SJCRH30 (cell line): ENCODE measurements at places on chromosomes 2 and 18. TPM values are rescaled to one million over a fixed set of nuclear protein-coding genes. Genes with fewer than 3 reads are reported as not detected.

ITSN2 gene
- 27.9 and 30.7 TPM in 2 replicates for total RNA-seq

KCNIP3 gene
- total RNA-seq, result not detected in 2 replicates

NHEJ1 gene
- 19.6 and 21.7 TPM in 2 replicates for total RNA-seq

SETBP1 gene
- total RNA-seq, result 10.5 and 11.9 TPM in 2 replicates

SAG gene
- total RNA-seq, result not detected in 2 replicates

UPP2 gene
- total RNA-seq, result not detected in 2 replicates

MC5R gene
- total RNA-seq, result not detected in 2 replicates

GATA6 gene
- total RNA-seq, result 0.69 and 1.1 TPM in 2 replicates

CYS1 gene
- not detected in 2 replicates for total RNA-seq

FOXI3 gene
- not detected in 2 replicates for total RNA-seq

PROM2 gene
- 0.05 and 0.57 TPM in 2 replicates for total RNA-seq

DNA sequence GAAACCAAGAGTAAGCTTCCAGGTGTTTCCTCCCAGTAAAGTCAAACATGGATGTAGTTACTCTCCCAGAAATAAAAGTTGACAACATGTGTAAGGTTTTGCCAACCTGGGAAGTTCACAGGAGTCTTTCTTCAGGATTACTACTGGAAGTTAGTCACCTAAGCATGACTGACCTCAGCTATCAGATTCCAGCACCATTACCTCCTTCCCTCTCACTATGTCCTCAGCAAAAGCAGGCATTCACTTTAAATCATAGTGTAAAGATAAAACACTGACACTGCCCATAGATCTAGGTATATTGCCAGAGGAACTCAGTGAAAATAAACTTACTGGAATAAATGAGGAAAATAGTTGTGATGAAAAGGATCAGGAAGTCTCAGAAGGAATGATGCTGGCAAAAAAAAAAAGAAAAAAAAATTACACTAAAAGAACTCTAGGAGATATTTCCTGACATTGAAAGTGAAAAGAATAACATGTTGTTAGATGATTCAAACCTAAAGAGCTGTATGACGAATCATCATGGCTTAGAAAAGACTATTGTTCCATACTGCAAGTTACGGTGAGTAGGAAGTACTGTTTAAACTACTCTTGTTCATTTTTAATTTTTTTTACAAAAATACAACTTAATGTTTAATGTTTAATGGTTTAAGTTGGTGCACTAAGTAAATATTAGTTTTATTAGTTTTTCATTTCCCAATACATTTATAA is 484.5 kb upstream of the ZNF804A start:
- H3K27me3 ChIP-seq, result no peaks in the 10 kb centered on the region
- no peak overlapping the region for H3K4me3 ChIP-seq
- H3K27ac ChIP-seq, result no peak overlapping the region
- peaks cover 3% of the 10 kb centered on the region; the same call in 1 of the 2 replicates for H3K36me3 ChIP-seq
- DNase-seq, result no peak

DNA sequence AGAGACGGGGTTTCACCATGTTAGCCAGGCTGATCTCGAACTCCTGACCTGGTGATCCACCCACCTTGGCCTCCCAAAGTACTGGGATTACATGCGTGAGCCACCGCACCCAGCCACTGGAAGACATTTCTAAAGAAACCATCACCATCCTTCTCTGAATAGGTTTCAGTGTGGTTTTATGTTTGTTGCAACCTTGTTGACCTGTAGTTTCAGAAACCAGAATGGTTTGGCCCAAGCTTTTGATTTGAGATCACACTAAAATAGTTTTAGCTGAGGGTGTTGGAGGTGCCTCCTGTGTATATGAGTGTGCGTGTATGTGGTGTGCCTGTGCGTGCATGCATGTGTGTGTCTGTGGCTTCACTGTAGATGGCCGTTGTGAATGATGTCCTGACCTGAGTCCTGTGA is 26.2 kb downstream of the INPP4A start:
- no peak overlapping the region for H3K4me3 ChIP-seq
- no peaks in the 10 kb centered on the region for H3K36me3 ChIP-seq
- DNase-seq, result no peak

- H3K4me1 ChIP-seq, result peaks cover 7% of the 10 kb centered on the region
- no peak for DNase-seq
- no peaks in the 10 kb centered on the region for H3K36me3 ChIP-seq
- no peak overlapping the region for H3K27ac ChIP-seq
- H3K27me3 ChIP-seq, result no peaks in the 10 kb centered on the region
These were observed 1.7 kb upstream of the PRKD3 start for GRCh38 chr2:37326285-37326684.

- no peaks in the 10 kb centered on the region for H3K4me1 ChIP-seq
- no peaks in the 10 kb centered on the region for H3K27me3 ChIP-seq
- no peak overlapping the region for H3K4me3 ChIP-seq
- no peak for DNase-seq
- no peaks in the 10 kb centered on the region for H3K36me3 ChIP-seq
These were observed 36.2 kb downstream of the TLK1 start for GRCh38 chr2:171124541-171124940.

DNA sequence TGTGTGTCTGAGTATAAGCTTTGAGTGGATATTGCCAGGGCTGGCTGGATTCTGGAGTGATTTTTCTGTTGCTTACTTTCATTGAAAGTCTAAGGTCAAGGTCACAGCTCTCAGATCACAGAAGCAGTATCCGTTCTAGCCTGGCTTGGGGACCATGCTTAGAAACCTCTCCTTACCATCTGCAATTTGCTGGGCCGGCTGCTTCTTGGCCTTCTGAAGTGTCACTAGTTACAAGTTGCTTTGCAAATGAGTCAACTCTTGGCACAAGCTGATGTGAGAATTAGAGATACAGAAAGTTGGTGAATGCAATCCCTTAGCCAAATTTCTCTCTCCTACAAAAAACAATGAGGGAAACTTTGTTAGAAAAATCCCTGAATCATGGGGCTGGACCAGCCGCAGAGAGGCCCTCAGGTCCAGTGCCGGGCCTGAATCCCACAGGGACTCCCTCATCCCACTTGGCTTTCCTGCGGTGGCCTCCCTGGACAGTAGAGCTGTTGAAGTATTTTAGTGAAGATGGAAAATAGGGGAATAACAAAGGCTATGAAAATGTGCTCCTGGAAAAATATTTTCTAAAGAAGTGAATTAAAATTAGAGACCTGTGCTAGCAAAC is 92.7 kb upstream of the CNGA3 start:
- H3K36me3 ChIP-seq, result no peaks in the 10 kb centered on the region
- H3K27ac ChIP-seq, result no peak overlapping the region
- no peaks in the 10 kb centered on the region for H3K27me3 ChIP-seq
- H3K4me3 ChIP-seq, result no peak overlapping the region

- no peak overlapping the region for H3K27ac ChIP-seq
- H3K36me3 ChIP-seq, result no peaks in the 10 kb centered on the region
- H3K4me1 ChIP-seq, result no peaks in the 10 kb centered on the region
These were observed 246.0 kb downstream of the PARD3B start for GRCh38 chr2:204791230-204791629.

GRCh38 chr18:22813648-22814328 is 119.3 kb upstream of the RBBP8 start:
- peak; percentile 4 for DNase-seq
- H3K27me3 ChIP-seq, result no peaks in the 10 kb centered on the region
- H3K4me1 ChIP-seq, result no peaks in the 10 kb centered on the region; the same call in 1 of the 2 replicates
- no peak overlapping the region for H3K27ac ChIP-seq

GRCh38 chr2:8998418-8999101 is 4.9 kb downstream of the MBOAT2 start:
- H3K4me3 ChIP-seq, result no peak overlapping the region
- no peak for DNase-seq

GRCh38 chr18:25077944-25078723 is 273.8 kb downstream of the ZNF521 start:
- no peak overlapping the region for H3K27ac ChIP-seq
- H3K4me1 ChIP-seq, result no peaks in the 10 kb centered on the region
- H3K4me3 ChIP-seq, result no peak overlapping the region
- no peaks in the 10 kb centered on the region for H3K36me3 ChIP-seq
- no peaks in the 10 kb centered on the region for H3K27me3 ChIP-seq

GRCh38 chr18:41390309-41390708 is 564.7 kb upstream of the PIK3C3 start:
- DNase-seq, result no peak
- H3K36me3 ChIP-seq, result no peaks in the 10 kb centered on the region
- H3K4me3 ChIP-seq, result no peak overlapping the region

GRCh38 chr2:60312618-60313017 is 240.8 kb downstream of the BCL11A start:
- no peaks in the 10 kb centered on the region for H3K27me3 ChIP-seq
- no peak overlapping the region for H3K27ac ChIP-seq
- H3K4me1 ChIP-seq, result peaks cover 3% of the 10 kb centered on the region; the same call in 1 of the 2 replicates

- H3K27ac ChIP-seq, result no peak overlapping the region
- no peaks in the 10 kb centered on the region for H3K4me1 ChIP-seq
- H3K27me3 ChIP-seq, result no peaks in the 10 kb centered on the region
These were observed 542.4 kb upstream of the NRP2 start for GRCh38 chr2:205139822-205140463.

DNA sequence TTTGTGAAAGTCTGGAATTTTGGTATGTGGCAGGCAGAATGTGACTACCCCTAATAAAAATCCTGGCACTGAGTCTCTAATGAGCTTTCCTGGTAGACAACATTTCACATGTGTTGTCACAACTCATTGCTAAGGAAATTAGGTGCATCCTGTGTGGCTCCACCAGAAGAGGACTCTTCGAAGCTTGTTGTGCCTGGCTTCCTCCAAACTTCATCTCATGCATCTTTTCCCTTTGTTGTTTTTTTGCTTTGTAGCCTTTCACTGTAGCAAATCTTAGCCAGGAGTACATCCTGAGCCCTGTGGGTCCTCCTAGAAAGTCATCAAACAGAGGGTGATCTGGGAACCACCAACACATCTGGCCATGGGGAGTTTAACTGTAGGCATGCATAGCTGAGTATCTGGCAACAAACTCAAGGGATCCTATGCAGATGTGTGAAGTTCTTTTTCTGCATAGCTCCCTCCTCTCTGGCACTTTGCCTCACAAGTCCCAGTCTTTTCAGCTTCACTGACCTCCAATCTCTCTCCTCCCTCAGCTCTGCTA is 42.1 kb upstream of the SERTAD2 start:
- H3K27me3 ChIP-seq, result no peaks in the 10 kb centered on the region
- DNase-seq, result no peak
- peaks cover 32% of the 10 kb centered on the region for H3K4me1 ChIP-seq
- H3K4me3 ChIP-seq, result no peak overlapping the region

DNA sequence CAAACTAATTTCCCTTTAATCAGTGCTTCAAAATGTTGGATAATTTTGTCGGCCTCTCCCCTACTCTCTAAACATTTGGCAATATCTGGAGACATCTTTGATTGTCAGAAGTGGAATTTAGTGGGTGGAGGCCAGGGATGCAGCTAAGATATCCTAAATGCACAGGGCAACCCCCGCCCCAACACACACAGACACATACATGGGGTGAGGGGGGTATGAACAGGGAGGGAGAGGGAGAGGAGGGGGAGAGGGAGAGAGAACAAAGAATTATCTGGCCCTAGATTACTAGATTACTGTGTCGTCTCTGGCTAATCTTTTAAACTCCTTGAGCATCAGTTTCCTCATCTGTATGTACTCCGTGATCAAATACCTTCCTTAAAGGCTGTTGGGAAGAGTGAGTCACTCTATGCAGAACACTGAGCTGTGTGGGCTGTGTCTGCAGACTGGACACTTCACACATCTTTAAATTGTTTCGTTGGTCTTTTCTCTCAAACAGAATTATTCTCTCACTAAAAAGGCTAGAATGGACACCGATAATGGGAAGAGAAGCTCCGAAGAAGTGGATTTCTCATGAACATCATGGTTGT is 2.9 kb downstream of the RNF149 start:
- H3K4me1 ChIP-seq, result peaks cover 3% of the 10 kb centered on the region; the same call in 1 of the 2 replicates
- no peak for DNase-seq
- H3K36me3 ChIP-seq, result no peaks in the 10 kb centered on the region
- H3K4me3 ChIP-seq, result no peak overlapping the region
- H3K27me3 ChIP-seq, result no peaks in the 10 kb centered on the region

DNA sequence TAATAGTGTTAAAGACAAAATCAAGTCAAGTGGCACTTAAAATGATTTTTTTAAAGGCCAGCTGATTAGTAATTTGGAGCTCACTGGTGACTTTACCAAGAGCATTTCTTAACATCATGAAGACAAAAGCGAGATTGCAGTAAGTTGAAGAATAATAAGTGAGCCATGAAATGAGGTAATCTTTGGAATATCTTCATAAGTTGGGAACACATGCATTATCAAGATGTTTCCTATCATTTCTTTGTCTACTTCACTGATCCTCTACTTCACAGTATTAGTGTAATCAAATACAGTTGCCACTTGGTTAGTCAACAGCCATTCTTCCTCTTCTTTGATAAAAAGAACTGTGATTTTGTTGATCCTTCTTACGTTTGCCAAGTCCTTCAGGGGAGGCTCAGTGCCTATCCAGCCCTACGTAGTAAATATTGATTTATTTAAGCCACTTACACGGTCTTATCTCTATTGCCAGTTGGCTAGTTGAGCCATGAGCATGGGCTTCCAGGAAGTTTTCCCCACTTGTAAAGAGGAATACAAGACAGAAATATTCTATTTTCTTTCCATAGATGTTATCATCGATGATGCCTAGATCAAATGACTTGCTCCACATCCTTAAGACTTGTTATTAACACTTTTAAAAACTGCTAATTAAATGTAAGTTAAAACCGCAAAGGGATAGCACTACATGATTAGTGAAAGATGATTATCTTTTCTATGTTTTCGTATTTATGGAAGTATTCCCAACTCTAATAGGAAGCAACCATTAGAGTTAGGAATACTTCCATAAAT is 46.1 kb downstream of the YES1 start:
- DNase-seq, result no peak
- H3K4me3 ChIP-seq, result no peak overlapping the region
- H3K36me3 ChIP-seq, result peaks cover 3% of the 10 kb centered on the region; the same call in 1 of the 2 replicates
- no peak overlapping the region for H3K27ac ChIP-seq
- no peaks in the 10 kb centered on the region for H3K27me3 ChIP-seq

GRCh38 chr2:20934236-20934635 is 109.6 kb downstream of the APOB start:
- H3K4me1 ChIP-seq, result no peaks in the 10 kb centered on the region
- H3K27ac ChIP-seq, result no peak overlapping the region

GRCh38 chr2:46836295-46837111 is 79.1 kb downstream of the MCFD2 start:
- no peak overlapping the region for H3K27ac ChIP-seq
- no peaks in the 10 kb centered on the region for H3K36me3 ChIP-seq
- no peak overlapping the region for H3K4me3 ChIP-seq
- H3K27me3 ChIP-seq, result 0 out of 2 replicates have a peak, but pooled peaks cover 2% of the 10 kb centered on the region
- no peak for DNase-seq
- no peaks in the 10 kb centered on the region for H3K4me1 ChIP-seq

GRCh38 chr2:221779614-221780067 is 207.5 kb upstream of the EPHA4 start:
- no peak for DNase-seq
- H3K36me3 ChIP-seq, result no peaks in the 10 kb centered on the region
- H3K27ac ChIP-seq, result no peak overlapping the region
- H3K27me3 ChIP-seq, result no peaks in the 10 kb centered on the region

GRCh38 chr2:126877861-126878565 is 20.7 kb upstream of the TEX51 start:
- no peak overlapping the region for H3K27ac ChIP-seq
- DNase-seq, result no peak
- H3K4me3 ChIP-seq, result no peak overlapping the region
- H3K4me1 ChIP-seq, result no peaks in the 10 kb centered on the region
- no peaks in the 10 kb centered on the region for H3K36me3 ChIP-seq
- no peaks in the 10 kb centered on the region for H3K27me3 ChIP-seq

DNA sequence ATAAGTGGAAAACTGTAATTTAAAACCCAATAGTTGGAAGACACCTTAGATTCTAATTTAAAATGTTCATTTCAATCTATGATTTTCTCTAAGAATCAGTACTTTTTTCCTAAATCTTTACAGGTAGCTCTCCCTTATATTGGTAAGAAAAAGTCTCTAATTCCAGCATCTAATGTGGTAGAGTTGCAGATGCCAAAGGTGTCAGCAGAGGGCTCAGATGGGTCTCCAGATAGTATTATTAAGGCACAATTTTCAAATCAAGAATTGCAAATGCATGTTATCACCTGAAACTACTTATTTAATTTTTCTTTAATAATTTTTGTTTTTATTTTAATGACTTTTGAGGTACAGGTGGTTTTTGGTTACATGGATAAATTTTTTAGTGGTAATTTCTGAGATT is 25.5 kb upstream of the ITGA4 start:
- H3K4me3 ChIP-seq, result no peak overlapping the region
- no peaks in the 10 kb centered on the region for H3K27me3 ChIP-seq
- no peaks in the 10 kb centered on the region for H3K4me1 ChIP-seq
